ENCODE measurements at places on chromosomes 6 and 20. TPM values are rescaled to one million over a fixed set of nuclear protein-coding genes. Genes with fewer than 3 reads are reported as not detected.

GPR63 gene
- total RNA-seq, result 0.99 TPM

LPA gene
- total RNA-seq, result not detected

PKIB gene
- total RNA-seq, result 11.1 TPM

CD2AP gene
- 12.6 TPM for total RNA-seq

TTBK1 gene
- total RNA-seq, result under 0.01 TPM

GPRC6A gene
- total RNA-seq, result not detected

NKAPL gene
- 0.73 TPM for total RNA-seq

KIF13A gene
- total RNA-seq, result 105 TPM

NKX2-4 gene
- not detected for total RNA-seq

TRIM40 gene
- total RNA-seq, result not detected

SERAC1 gene
- total RNA-seq, result 16.2 TPM

ABHD16B gene
- not detected for total RNA-seq

OR2H1 gene
- total RNA-seq, result not detected

EEF1A2 gene
- 0.87 TPM for total RNA-seq

PMEPA1 gene
- total RNA-seq, result 0.33 TPM

MRPS18A gene
- total RNA-seq, result 42.8 TPM

CPNE5 gene
- 0.15 TPM for total RNA-seq

HMGN3 gene
- 23.5 TPM for total RNA-seq

SLC22A1 gene
- 1.3 TPM for total RNA-seq

ZC2HC1B gene
- total RNA-seq, result not detected

HEY2 gene
- not detected for total RNA-seq

GMPR gene
- total RNA-seq, result 15.3 TPM

ECHDC1 gene
- total RNA-seq, result 79.3 TPM

VSTM2L gene
- 5.3 TPM for total RNA-seq

TFEB gene
- total RNA-seq, result 7.8 TPM

ALDH5A1 gene
- 0.15 TPM for total RNA-seq

DLL1 gene
- total RNA-seq, result 0.15 TPM

SLC52A3 gene
- not detected for total RNA-seq

BMP7 gene
- not detected for total RNA-seq
